ENCODE measurements at places on chromosomes 11 and 22. TPM values are rescaled to one million over a fixed set of nuclear protein-coding genes. Genes with fewer than 3 reads are reported as not detected.

ACRV1 gene
- total RNA-seq, result not detected

PHLDA2 gene
- 2.1 TPM for total RNA-seq

CSNK2A3 gene
- total RNA-seq, result 1.6 TPM

VPS51 gene
- total RNA-seq, result 87.1 TPM

RASD2 gene
- total RNA-seq, result 3.5 TPM

ANO3 gene
- total RNA-seq, result not detected

TREH gene
- total RNA-seq, result not detected

CRYAB gene
- total RNA-seq, result 8,606 TPM

DUSP8 gene
- 36.9 TPM for total RNA-seq

CRYBA4 gene
- total RNA-seq, result not detected

SLC25A45 gene
- total RNA-seq, result 10.5 TPM

DNA sequence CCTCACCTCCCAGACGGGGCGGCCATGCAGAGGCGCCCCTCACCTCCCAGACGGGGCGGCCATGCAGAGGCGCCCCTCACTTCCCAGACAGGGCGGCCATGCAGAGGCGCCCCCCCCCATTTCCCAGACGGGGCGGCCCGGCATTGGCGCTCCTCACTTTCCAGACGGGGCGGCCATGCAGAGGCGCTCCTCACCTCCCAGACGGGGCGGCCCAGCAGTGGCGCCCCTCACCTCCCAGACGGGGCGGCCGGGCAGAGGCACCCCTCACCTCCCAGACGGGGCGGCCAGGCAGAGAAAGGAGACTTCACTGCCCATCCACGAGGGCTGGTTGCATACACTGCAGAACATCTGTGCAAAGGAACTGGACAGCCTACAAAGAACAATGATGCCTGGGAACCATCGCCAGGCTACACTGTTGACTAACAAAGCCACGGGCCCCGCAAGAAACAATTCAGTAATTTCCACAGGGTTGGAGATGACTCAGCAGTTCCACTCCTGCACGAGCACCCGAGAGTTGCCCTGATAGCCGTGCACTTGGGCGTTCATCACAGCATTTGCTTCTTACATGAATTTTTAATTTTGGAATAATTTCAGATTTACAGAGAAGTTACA, 58.7 kb downstream of the CTTN start:
- peak; percentile 36 for DNase-seq

- no peak for DNase-seq
These were observed 44.8 kb downstream of the ADAMTS8 start for GRCh38 chr11:130383344-130384211.

DNA sequence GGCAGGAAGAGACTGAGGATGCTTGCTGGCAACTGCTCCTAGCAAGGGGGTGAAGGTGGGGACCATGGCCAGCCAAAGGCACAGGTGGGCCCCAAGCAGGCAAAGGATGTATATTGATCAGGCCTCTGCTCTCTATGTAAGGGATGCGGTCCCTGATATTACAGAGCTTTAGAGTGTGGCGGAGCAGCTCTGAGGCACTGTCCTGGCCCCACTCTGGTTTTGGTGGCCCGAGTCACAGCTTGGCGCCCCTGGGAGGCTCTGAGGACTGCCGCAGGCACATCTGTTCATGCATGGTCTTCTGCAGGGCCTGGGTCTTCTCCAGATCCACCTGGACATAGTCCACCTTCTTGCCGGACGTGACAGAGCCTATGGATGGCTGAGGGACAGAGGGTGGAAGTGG, 45.5 kb downstream of the GAB4 start:
- no peak for DNase-seq

DNA sequence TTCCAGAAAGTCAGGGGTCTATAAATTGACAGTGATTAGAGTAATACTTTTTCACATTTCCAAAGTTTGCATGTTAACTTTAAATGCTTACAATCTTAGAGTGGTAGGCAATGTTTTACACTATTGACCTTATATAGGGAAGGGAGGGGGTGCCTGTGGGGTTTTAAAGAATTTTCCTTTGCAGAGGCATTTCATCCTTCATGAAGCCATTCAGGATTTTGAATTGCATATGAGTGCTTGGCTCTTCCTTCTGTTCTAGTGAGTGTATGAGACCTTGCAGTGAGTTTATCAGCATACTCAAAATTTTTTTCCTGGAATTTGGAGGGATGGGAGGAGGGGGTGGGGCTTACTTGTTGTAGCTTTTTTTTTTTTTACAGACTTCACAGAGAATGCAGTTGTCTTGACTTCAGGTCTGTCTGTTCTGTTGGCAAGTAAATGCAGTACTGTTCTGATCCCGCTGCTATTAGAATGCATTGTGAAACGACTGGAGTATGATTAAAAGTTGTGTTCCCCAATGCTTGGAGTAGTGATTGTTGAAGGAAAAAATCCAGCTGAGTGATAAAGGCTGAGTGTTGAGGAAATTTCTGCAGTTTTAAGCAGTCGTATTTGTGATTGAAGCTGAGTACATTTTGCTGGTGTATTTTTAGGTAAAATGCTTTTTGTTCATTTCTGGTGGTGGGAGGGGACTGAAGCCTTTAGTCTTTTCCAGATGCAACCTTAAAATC, 5.3 kb downstream of the MALAT1 start:
- DNase-seq, result no peak

DNA sequence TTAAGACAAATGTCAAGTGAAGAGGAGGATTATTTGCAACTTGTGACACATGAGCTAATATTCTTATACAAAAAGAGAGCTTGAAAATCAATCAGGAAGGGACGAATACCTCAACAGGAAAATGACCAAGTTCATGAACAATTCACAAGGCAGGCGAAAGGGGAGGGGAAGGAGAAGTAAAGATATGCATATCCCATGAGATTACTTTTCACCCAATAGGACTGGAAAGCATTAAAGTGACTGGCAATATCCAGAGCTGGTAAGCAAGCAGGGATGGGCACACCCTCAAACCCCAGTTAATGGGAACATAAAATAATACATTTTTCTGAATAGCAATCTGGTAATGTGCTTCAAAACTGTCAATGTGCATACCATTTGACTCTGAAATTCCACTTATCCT, 129.5 kb downstream of the SLC1A2 start:
- no peak for DNase-seq

DNA sequence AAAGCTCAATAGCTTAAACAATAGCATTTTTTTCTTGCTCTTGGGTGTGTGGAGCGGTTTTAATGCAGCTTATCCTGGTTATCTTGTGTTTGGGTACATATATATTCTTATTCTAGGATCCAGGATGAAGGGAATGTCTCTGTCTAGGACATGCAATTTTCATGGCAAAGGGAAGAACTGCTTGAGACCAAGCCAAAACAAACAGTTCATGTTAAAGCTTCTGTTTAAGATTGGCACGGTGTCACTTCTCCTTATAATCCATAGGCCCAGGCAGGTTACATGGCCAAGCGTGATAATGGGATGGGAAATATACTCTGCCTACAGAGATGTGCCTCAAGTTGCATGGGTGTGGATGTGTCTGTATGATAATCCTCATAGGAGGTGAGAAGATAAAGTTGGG, 177.1 kb upstream of the PGR start:
- no peak for DNase-seq

DNA sequence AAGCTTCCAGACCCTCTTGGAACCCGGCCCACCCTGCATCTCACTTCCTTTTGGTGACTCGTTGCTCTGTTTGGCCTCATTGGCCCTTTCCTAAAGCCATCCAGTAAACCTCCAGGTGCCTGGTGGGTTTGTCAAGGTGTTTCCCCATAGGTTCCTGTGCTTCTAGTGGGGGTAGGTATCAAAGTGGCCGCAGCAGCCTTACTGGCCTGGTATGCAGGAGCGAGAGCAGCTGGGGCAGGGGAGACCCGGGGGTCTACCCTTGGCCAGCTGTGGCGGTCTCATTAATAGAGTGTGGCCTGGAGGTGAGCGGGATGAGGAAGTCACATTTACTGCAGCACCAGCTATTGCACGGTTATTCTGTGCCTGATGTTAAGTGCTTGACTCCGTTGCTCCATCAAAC, 4.1 kb downstream of the APOA4 start:
- DNase-seq, result no peak

GRCh38 chr11:13668957-13669521, 571 bp downstream of the FAR1 start:
- DNase-seq, result no peak

GRCh38 chr11:2096011-2096918, 42.9 kb downstream of the IGF2 start:
- peak; percentile 71 for DNase-seq

- no peak for DNase-seq
These were observed 333.7 kb downstream of the FAT3 start for GRCh38 chr11:92558323-92558722.

- DNase-seq, result no peak
These were observed 856.2 kb upstream of the CCDC90B start for GRCh38 chr11:84142411-84142810.

- DNase-seq, result no peak
These were observed 34.2 kb upstream of the FTH1 start for GRCh38 chr11:62001450-62002191.

GRCh38 chr22:50186181-50186714, 535 bp downstream of the TRABD start:
- no peak for DNase-seq

GRCh38 chr11:15101072-15101709, 13.5 kb upstream of the INSC start:
- no peak for DNase-seq

DNA sequence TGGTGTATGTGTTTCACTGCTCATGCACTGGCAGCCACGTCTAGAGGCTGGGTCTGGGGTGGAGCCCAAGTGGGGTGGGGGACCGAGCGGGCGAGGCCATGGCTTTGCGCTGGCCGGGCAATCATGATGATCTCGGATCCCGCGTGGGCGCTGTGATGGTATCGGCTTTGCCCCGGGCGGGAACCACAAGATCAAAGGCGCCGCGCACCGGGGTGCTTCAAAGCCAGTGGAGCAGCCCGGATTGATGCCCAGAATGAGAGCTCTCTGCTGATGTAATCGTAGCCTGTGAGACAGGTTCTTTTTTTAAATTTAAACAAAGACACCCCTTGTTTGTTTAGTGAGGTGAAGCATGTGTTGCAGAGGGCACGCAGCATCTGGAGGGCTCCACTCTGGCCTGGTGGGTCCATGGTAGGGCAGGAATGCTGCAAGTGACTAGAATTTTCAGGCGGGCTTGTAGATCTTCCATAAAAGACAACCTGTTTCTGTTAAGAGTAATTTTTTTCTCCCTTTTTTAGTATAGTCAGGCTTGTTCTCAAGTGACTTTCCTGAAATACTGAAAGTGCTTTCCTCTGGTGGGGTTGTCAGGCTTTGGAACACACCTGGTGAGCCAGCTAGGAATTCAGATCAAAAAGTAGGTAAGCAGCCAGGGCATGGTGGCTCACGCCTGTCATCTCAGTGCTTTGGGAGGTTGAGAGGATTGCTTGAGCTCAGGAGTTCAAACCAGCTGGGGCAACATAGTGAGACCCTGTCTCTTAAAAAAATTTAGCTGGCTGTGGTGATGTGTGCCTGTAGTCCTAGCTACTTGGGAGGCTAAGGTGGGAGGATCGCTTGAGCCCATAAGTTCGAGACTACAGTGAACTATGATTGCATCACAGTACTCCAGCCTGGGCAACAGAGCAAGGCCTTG, 40.7 kb downstream of the ZNRF3 start:
- DNase-seq, result no peak

GRCh38 chr11:112613051-112613972, 347.9 kb upstream of the NCAM1 start:
- DNase-seq, result no peak

DNA sequence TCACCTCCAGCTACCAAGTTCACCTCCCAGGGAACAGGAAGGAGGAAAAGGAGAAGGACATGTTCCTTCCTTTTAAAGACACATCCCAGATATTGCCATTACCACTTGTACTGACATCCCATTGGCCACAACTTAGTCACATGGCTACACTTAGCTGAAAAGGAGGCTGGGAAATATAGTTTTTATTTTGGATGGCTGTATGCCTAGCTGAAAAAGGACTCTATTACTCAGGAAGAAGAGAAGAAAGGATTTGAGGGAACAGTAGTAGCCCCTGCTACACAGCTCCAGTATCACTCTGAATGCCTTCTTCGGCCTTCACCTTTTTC, 2.1 kb upstream of the APOA5 start:
- no peak for DNase-seq

- DNase-seq, result no peak
These were observed 29.8 kb downstream of the DUSP8 start for GRCh38 chr11:1542267-1542666.

- DNase-seq, result no peak
These were observed 132.3 kb downstream of the DYNC2H1 start for GRCh38 chr11:103241574-103241973.

DNA sequence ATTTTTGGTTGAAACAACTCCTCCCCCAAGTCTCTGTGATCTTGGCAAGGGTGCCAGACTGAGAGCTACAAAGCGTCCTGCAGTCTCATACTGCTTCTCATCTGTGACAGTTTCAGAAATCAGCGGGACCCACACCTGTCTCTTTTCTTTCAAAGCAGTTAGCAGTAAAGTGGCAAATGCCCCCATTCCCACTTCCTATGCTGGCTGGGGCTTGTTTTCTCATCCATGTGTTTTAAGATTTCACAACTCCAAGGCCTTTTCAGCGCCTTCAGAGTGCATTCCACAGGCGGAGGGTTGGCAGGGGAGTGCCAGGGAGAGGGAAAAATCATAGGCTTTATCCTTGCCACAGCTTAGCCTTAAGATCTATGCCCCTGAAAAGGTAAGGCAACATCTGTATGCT, 493.5 kb downstream of the OPCML start:
- no peak for DNase-seq

- no peak for DNase-seq
These were observed 32.4 kb upstream of the CD44 start for GRCh38 chr11:35106595-35106994.

GRCh38 chr22:49993649-49994360, 18.8 kb downstream of the IL17REL start:
- DNase-seq, result peak; percentile 53

DNA sequence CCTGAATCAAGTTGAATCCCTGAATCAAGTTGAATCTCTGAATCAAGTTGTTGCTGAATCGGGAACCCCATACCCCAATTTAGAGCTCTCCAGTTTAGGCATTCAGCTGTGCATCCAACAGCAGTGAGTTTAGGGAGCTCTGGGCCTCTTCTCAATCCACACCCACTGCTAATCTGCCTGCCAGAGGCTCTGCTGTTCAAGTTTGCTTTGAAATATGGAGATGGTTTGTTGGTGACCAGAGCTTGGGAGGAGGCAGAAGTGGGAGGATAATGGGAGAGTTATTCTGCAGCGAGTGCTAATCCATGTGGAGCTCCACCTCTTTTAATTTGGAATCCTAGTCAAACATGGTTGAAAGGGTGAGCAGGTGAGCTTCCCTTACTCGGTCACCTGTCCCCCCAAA, 22.4 kb downstream of the EHF start:
- no peak for DNase-seq

DNA sequence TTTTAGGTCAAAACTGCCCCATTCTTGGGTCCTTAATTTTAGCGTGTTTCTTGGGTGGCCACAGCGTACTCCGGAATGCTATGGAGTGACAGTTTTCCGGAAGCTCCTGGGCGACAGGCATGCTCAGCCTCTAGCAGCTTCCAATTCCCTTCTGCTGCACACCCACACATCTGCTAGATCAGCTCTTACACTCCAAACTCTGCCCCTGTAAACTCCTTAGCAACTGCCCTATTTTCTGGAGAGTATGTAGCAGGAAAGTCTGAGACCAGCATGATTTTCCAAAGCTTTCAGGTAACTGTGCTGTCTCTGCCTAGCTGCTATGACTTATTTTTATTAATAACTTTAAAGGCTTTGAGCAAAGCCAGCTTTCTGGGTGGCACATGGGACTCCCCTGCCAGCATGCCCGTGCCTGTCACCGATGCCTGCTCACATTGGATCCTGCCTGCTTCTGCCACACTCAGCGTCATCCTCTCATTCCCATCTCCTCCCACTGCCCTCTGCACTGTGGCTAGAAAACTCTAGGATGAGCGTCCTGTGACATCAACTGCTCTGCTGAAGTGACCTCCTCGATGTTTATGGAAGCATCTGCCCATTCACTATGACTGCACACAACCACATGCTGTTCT, 17.3 kb downstream of the TOLLIP start:
- peak; percentile 58 for DNase-seq

Data from cardiac septum (tissue), 1 donor.